ENCODE measurements at places on chromosomes 1 and 21.

GRCh38 chr21:46115441-46116188 is 17.7 kb downstream of the COL6A2 start:
- no peak for DNase-seq
- no peak overlapping the region for H3K4me3 ChIP-seq
- no peaks in the 10 kb centered on the region for H3K36me3 ChIP-seq
- H3K27me3 ChIP-seq, result no peaks in the 10 kb centered on the region
- H3K4me1 ChIP-seq, result no peaks in the 10 kb centered on the region

- H3K36me3 ChIP-seq, result no peaks in the 10 kb centered on the region
- H3K27ac ChIP-seq, result no peak overlapping the region
- H3K27me3 ChIP-seq, result no peaks in the 10 kb centered on the region
- H3K4me1 ChIP-seq, result no peaks in the 10 kb centered on the region
- no peak for DNase-seq
These were observed 25.6 kb downstream of the MATN1 start for GRCh38 chr1:30697571-30698376.

- H3K4me3 ChIP-seq, result no peak overlapping the region
- no peaks in the 10 kb centered on the region for H3K4me1 ChIP-seq
- H3K27me3 ChIP-seq, result no peaks in the 10 kb centered on the region
- H3K27ac ChIP-seq, result no peak overlapping the region
These were observed 631.6 kb upstream of the CAMK1G start for GRCh38 chr1:208951908-208952307.

GRCh38 chr21:44701541-44701940 is 4.6 kb downstream of the KRTAP10-12 start:
- peaks cover 66% of the 10 kb centered on the region for H3K27me3 ChIP-seq
- DNase-seq, result no peak
- peaks cover 2% of the 10 kb centered on the region for H3K36me3 ChIP-seq

GRCh38 chr1:150931773-150932172 is 5.6 kb downstream of the SETDB1 start:
- H3K4me1 ChIP-seq, result peaks cover 17% of the 10 kb centered on the region
- H3K4me3 ChIP-seq, result no peak overlapping the region
- no peak overlapping the region for H3K27ac ChIP-seq
- no peak for DNase-seq

- H3K4me1 ChIP-seq, result peaks cover 14% of the 10 kb centered on the region
- H3K36me3 ChIP-seq, result peaks cover 59% of the 10 kb centered on the region
- peak overlapping the region; percentile 46 for H3K27ac ChIP-seq
- no peak overlapping the region for H3K4me3 ChIP-seq
These were observed 38.6 kb upstream of the RCAN3 start for GRCh38 chr1:24463776-24464735.

DNA sequence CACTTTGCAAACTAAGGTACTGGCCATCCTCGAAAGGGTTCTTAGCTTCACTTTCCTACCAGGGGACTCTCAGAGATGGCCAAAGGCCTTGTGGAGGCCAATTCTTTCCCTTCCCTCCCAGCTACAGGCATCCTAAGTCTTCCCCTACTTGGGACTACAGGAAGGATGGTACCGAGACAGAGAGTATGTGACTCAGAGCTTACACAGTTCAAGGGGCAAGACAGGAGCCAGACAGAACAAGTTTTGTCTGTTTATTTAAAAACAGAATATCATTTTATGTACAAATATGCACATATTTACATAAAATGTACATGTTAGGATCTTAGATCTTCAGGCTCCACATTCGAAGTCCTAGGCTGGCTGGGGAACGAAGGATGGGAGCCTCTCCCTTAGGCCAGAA is 1.1 kb upstream of the ARHGAP30 start:
- no peaks in the 10 kb centered on the region for H3K27me3 ChIP-seq
- DNase-seq, result no peak
- H3K36me3 ChIP-seq, result peaks cover 32% of the 10 kb centered on the region
- peak overlapping the region; percentile 100 for H3K27ac ChIP-seq
- H3K4me3 ChIP-seq, result no peak overlapping the region

GRCh38 chr1:67571901-67572593 is 113.0 kb upstream of the GADD45A start:
- H3K4me3 ChIP-seq, result no peak overlapping the region
- no peak for DNase-seq
- H3K4me1 ChIP-seq, result no peaks in the 10 kb centered on the region
- peaks cover 7% of the 10 kb centered on the region for H3K27me3 ChIP-seq
- no peak overlapping the region for H3K27ac ChIP-seq

DNA sequence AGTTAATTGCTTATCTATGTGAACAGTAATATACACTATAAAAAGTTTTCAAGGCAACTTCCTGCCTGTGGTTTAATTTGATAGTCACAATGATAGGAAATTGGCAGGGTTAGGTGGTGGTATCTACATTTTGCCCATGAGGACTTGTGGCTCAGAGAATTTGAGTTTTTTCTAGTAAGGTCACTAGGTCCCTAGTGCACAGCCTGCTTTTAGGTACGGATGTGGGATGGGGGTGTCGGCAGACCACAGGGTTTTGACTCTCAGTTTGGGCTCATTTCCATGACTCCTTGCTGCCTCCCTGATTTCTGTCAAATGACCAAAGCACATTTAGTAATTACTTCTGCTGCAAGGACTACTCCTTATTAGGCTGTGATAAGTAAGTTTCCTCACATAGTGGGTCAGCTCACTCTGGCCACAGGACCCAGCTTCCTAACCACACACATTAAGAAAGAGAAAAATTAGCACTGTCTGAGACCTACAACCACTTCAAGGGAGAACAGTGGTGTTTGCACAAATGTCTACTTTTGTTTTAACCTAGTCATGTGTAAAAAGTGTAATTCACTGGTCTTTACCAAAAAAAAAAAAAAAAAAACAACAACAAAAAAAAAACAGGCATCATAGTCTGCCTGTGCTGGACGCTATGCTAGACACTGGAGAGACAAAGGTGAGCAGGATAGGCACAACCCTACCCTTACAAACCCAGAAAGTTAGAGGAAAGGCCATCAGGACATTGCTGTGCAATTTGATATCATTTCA is 43.7 kb downstream of the MRPL39 start:
- peaks cover 36% of the 10 kb centered on the region for H3K36me3 ChIP-seq
- peak; percentile 65 for DNase-seq
- H3K4me3 ChIP-seq, result peak overlapping the region; percentile 98
- H3K4me1 ChIP-seq, result peaks cover 71% of the 10 kb centered on the region
- H3K27me3 ChIP-seq, result no peaks in the 10 kb centered on the region

DNA sequence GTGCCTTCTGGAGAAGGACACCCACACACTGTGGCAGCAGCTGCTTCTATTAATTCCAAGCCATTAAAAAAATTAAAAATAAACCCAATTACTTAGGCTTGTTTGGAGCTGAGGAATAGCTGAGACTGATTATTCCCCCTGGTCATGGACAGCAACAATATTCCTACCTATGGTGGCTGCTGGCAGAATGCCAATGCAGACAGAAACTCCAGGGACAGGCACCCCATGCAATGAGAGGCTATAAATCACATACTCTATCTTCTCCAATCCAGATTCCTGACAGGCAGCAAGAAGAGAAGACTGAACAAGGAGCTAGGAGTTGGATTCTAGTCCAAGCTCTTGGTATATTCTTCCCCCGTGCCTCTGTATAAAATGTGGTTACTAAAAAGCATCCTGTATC is 275.4 kb upstream of the BEND5 start:
- no peaks in the 10 kb centered on the region for H3K36me3 ChIP-seq
- H3K27ac ChIP-seq, result no peak overlapping the region
- DNase-seq, result no peak
- no peaks in the 10 kb centered on the region for H3K27me3 ChIP-seq
- no peaks in the 10 kb centered on the region for H3K4me1 ChIP-seq
